ENCODE measurements at places on chromosomes 12 and 14. TPM values are rescaled to one million over a fixed set of nuclear protein-coding genes. Genes with fewer than 3 reads are reported as not detected.
A peak's percentile ranks its signal among the peaks of the same experiment; 100 is the strongest.

The TSPAN19 gene
- 0.36 TPM for total RNA-seq

The ANKLE2 gene
- total RNA-seq, result 93.4 TPM

The KRT75 gene
- not detected for total RNA-seq

The A2ML1 gene
- not detected for total RNA-seq

The GALNT9 gene
- total RNA-seq, result 1.3 TPM

DNA sequence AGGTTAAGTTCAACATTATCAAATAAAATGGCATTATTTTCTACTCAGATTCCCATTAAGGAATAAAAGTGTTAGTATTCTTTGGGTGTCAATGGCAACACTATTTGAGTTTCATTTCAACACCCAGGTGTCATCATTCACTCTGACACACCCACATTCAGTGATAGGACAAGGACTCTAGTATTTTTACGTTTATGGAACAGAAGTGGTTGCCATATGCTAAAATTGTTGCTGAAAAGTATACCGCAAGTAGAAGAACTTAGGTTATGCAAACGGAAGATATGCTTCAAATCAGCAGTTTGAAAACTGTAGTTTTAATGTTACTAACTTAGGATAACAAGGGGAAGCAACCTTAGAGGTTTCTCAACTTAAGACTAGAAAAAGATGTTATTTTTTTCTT, 20.0 kb upstream of the SGPP1 start:
- no peak for DNase-seq

- DNase-seq, result no peak
Measured at GRCh38 chr14:100669011-100669412, 57.7 kb upstream of the DLK1 start.

GRCh38 chr12:2092890-2093289, 40.1 kb downstream of the CACNA1C start:
- no peak for DNase-seq

DNA sequence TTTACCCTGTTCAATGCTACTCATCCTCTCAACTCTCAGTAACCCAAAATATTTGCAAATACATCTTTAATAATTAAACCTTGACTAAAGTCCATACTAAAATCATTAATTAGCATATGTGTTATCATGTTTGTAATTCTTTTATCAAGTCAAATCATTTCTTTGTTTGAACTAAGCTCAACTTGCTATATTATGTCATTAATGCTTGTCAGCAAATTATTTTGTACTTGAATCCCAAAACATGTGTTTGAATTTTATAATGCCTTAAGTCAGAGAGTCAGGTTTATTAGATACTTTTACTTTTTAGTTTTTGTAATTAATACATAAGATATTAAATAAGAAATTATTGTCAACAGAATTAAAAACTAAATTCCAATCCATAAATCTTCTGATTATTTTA, 16.5 kb downstream of the ABCD2 start:
- no peak for DNase-seq

GRCh38 chr12:50059440-50060119, 2.2 kb downstream of the ASIC1 start:
- DNase-seq, result no peak

DNA sequence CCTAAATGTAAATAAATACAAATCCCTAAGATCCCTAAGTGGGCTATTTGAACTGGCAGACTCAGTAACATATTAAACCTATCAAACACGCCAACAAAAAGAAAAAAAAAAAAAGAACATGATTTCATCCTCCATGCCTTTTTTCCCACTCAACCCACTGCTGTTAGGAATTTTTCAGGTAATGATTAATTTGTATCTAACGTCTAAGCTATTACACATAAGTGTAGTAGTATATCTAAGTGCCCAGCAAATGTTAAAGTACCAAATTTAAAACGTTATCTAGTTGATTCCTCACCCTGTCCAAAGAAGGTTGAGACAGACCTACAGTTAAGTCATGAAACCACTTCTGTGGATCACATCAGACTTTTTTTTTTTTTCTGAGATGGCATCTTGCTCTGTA, 16.4 kb upstream of the ARID4A start:
- no peak for DNase-seq

GRCh38 chr12:78431931-78432330, 432.6 kb upstream of the SYT1 start:
- DNase-seq, result no peak

DNA sequence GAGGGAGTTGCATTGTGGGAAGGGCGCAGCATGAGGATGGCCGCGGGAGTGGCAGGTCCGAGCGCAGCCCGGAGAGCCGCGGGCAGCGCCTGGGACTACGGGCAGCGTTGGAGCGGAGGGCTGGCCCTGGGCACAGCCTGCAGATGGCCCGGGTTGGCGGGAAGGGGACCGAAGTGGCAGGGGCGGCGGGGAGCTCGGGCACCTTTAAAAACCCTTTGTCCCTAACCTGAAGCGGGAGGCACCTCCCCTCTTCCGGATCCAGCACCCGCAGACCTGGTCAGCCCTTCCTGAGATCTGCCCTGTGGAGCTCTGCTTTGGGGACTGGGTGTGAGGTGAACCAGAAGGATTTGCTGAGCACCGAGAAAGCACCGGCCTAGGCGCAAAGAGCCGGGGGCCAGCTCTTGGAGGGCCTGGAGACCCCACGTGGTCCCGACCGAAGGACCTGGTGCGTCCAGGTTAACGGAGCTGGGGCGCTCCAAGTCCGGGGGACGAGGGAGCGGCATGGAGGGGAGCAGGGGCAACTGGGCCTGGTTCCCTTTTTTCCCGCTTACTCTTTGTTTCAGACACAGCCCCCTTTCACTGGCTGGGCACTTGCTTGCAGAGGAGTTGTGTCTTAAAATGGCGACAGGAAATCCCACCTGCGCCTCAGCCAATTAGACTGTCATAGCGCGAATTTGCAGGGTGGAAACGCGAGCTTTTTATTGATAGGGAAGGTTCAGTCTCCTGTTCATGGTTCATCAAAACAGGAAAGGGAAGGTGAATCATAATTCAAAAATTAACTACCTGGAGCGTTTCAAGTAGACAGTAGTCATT, 792 bp upstream of the SLC38A1 start:
- DNase-seq, result peak; percentile 21

DNA sequence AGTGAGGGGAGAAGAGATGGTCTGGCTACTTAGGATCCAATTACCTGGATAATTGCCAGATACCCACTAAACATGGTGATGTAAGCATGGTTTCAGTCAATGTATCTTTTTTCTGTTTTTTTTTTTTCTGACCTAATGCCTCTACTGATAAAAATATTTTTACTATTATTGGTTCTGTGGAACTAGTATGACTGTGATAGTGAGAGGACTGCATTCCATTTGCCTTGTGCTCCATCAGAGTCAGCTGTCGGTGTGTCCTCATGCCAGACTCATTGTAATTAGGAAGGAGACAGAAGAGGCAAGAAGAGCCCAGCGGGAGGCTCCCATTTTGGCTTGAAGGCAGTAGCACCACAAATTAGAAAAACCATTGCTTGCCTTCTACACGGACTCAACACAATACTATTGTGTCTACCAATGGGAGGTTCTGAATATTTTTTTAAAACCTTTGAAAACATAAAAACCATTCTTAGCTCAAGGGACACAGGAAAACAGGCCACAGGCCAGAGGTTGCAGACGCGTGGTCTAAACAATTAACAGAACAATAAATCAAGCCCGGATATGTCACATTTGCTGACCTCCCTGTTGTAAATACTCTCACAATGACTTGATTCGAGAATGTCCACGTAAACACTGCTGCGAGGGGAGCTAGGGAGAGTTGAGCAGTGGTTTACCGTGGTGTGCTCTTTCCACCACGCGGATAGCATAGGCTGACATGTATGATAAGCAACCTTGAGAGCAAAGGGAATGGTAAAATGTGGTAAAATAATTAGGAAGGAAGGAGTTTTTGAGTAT, 13.5 kb upstream of the DCP1B start:
- DNase-seq, result no peak

- no peak for DNase-seq
Measured at GRCh38 chr12:27343255-27344000, 10.8 kb downstream of the BMAL2 start.

DNA sequence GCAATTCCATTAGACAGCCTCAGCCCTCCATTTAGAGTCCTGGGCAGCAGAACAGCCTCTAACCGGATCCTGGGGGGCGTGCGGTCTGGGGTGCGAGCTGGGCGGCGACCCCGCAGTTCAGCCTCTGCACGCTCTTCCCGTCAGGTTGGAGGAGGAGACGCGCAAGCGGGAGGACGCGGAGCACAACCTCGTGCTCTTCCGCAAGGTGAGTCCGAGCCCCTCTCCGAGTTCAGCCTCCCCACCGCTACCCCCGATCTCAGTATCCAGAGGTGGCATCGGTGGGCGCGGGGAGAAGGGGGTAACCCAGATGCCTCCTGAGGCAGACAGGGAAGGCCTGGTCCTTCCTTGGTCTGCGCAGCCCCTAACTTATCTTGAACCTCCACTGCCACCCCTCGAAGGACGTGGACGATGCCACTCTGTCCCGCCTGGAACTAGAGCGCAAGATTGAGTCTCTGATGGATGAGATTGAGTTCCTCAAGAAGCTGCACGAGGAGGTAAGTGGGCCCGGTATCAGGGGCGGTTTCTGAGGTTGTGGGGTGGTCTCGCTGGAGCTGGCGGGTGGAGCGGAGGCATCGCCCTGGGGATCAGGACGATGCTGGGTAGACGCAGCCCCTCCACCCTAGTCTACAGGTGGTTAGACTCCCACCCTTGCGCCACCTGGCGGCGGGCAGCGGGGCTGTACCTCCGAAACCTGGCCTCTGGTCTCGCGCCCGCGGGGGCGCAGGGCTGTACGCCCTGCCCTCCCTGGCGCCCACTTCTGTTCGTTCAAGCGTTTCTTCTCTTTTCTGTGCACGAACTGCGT, 1.3 kb downstream of the PRPH start:
- peak; percentile 45 for DNase-seq

GRCh38 chr12:65881348-65881961, 57.2 kb downstream of the HMGA2 start:
- DNase-seq, result no peak

GRCh38 chr12:19311165-19311564, 128.1 kb upstream of the AEBP2 start:
- no peak for DNase-seq

- no peak for DNase-seq
Measured at GRCh38 chr12:117596968-117597367, 235.5 kb upstream of the NOS1 start.

DNA sequence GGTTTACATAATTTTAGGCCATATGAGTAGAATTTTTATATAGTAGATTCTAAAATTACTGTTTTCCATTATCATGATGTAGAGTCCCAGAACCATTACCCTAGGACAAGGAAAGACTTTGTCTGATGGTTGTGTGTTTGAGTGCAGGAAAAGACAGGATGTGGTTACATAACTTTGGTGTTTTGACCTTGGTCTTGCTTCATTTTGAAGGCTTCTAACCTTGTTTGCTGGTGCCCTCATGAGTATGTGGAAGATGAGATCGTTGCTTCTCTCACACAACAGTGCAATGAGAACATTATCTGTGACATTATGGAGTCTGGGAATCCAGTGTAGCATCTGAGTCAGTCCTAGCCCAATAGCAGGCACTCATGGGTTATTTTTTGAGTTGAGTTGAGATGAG, 106.2 kb downstream of the IGF1 start:
- no peak for DNase-seq

- DNase-seq, result no peak
Measured at GRCh38 chr14:96635850-96636249, 133.7 kb downstream of the PAPOLA start.

GRCh38 chr14:66425402-66425801, 60.8 kb upstream of the CCDC196 start:
- no peak for DNase-seq
